ENCODE measurements at places on chromosomes 1 and 21. TPM values are rescaled to one million over a fixed set of nuclear protein-coding genes. Genes with fewer than 3 reads are reported as not detected.

The SPATA46 gene
- total RNA-seq: not detected

The LENEP gene
- not detected for total RNA-seq

The SELP gene
- total RNA-seq: 28.0 TPM

The PLCH2 gene
- total RNA-seq: 3.0 TPM

The FAM229A gene
- not detected for total RNA-seq

The PRKAA2 gene
- 10.0 TPM for total RNA-seq

The KDF1 gene
- total RNA-seq: not detected

The AK5 gene
- not detected for total RNA-seq

- H3K4me1 ChIP-seq: no peaks in the 10 kb centered on the region
- no peak overlapping the region for H3K4me3 ChIP-seq
- no peak for DNase-seq
- no peaks in the 10 kb centered on the region for H3K27me3 ChIP-seq
- H3K27ac ChIP-seq: no peak overlapping the region
Measured at GRCh38 chr1:232204269-232204668, 425.7 kb downstream of the SIPA1L2 start.

- H3K4me3 ChIP-seq: no peak overlapping the region
- no peaks in the 10 kb centered on the region for H3K27me3 ChIP-seq
- H3K36me3 ChIP-seq: no peaks in the 10 kb centered on the region
- H3K4me1 ChIP-seq: no peaks in the 10 kb centered on the region
- no peak overlapping the region for H3K27ac ChIP-seq
Measured at GRCh38 chr21:37899146-37899545, 17.1 kb downstream of the KCNJ6 start.

DNA sequence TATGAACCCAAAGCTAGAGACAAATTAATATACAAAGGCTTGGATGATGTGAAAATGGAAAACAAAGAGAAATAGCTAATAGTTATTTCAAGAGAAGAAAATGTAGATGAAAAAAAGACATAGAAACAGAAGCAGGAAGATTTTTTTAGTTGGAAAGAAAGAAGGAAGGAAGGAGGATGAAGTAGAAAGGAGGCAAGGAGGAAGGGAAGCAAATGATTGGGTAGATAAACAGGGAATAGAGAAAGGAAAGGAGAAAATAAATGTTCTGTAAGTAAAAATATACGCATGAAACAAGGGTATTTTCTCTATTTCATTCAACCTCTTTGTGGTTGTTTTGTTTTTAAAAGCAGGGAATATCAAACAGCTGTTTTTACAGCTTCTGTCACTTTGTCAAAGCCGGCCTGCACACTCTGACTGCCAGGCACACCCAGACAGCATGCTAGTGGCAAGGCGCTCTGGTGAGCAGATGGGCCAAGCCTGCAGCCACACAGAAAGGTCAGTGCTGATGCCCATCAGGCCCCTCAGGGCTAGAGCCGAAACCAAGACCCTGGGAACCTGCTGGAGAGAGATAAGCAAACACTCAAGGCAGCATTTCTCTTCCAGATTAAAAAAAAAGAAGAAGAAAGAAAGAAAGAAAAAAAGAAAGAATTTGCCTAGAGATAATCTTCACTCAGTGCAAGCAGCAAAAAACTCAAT, 72.9 kb upstream of the CTTNBP2NL start:
- no peak overlapping the region for H3K4me3 ChIP-seq
- no peaks in the 10 kb centered on the region for H3K36me3 ChIP-seq
- H3K4me1 ChIP-seq: no peaks in the 10 kb centered on the region
- no peak overlapping the region for H3K27ac ChIP-seq
- H3K27me3 ChIP-seq: no peaks in the 10 kb centered on the region
- DNase-seq: no peak

DNA sequence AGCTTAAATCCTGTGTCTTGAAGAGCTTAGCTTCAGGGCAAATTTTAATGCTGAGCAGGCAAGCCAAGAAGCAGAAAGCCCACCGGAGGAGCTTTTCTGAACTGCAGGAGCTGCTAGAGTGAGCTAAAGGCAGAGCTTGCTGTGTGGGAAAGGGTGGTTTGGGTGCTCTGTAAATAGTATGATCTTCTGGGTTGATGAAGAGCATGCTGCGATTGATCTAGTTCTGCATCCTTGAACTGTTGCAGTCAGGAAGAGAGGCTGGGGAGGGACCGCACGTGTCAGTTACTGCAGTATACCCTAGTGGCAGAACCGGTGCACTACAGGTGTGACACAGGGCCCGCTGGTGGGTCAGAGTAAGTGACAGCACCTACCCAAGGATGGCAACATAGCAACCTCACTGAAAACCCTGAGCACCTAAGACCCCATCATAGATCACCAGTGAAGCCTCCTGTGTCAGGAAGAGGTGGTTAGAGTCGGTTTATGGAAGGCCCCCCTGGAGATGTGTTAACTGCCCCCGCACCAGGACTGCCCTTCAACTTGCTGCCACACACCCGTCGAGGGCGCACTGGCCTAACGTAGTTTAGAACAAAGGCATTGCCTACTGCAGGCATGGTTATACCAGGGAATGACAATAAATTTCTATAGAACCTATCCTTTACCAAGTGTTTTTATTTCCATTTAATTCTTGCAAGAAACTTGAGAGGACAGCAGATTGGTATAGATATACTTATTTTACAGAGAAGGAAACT, 146.0 kb upstream of the KIAA0040 start:
- DNase-seq: no peak
- H3K4me3 ChIP-seq: no peak overlapping the region
- H3K4me1 ChIP-seq: no peaks in the 10 kb centered on the region
- H3K36me3 ChIP-seq: no peaks in the 10 kb centered on the region
- H3K27ac ChIP-seq: no peak overlapping the region

- no peaks in the 10 kb centered on the region for H3K27me3 ChIP-seq
- DNase-seq: peak; percentile 78
Measured at GRCh38 chr1:55694310-55694801, 479.2 kb upstream of the USP24 start.

- no peak overlapping the region for H3K4me3 ChIP-seq
- H3K27ac ChIP-seq: no peak overlapping the region
- no peak for DNase-seq
- H3K27me3 ChIP-seq: no peaks in the 10 kb centered on the region
- no peaks in the 10 kb centered on the region for H3K4me1 ChIP-seq
Measured at GRCh38 chr1:231919886-231920285, 293.3 kb downstream of the DISC1 start.

- H3K36me3 ChIP-seq: no peaks in the 10 kb centered on the region
- H3K4me3 ChIP-seq: no peak overlapping the region
- no peaks in the 10 kb centered on the region for H3K4me1 ChIP-seq
- no peak for DNase-seq
Measured at GRCh38 chr1:64581135-64581842, 111.4 kb downstream of the CACHD1 start.

- no peaks in the 10 kb centered on the region for H3K27me3 ChIP-seq
- peak overlapping the region; percentile 98 for H3K27ac ChIP-seq
- H3K4me1 ChIP-seq: peaks cover 9% of the 10 kb centered on the region
Measured at GRCh38 chr1:147542569-147542897, 1.2 kb downstream of the BCL9 start.

DNA sequence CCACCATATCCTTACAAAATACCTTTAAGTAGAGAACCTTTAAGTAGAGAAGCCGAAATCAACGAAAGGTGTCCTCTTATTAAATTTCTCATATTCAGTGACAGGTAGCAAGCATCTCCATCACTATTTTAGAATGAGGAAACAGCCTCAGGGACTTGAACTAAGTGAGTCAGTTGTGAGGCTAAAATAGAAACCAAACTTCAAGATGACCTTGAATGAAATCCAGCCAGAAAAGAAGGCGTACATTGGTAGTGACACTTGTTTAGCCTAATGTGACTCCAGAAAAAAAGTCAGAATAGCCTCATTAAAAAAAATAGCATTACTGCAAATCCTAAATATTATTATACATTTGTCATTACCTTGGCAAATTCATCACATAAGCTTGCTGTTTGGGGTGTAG, 20.1 kb downstream of the RGS8 start:
- no peaks in the 10 kb centered on the region for H3K4me1 ChIP-seq
- H3K27ac ChIP-seq: no peak overlapping the region
- no peak overlapping the region for H3K4me3 ChIP-seq
- no peaks in the 10 kb centered on the region for H3K36me3 ChIP-seq
- DNase-seq: no peak
- no peaks in the 10 kb centered on the region for H3K27me3 ChIP-seq

- H3K27me3 ChIP-seq: no peaks in the 10 kb centered on the region
- no peak for DNase-seq
- H3K36me3 ChIP-seq: no peaks in the 10 kb centered on the region
- H3K27ac ChIP-seq: no peak overlapping the region
- H3K4me1 ChIP-seq: no peaks in the 10 kb centered on the region
- H3K4me3 ChIP-seq: no peak overlapping the region
Measured at GRCh38 chr21:31201144-31201543, 142.9 kb downstream of the TIAM1 start.

GRCh38 chr1:168513656-168514404, 30.0 kb downstream of the XCL2 start:
- no peaks in the 10 kb centered on the region for H3K27me3 ChIP-seq
- DNase-seq: peak; percentile 19
- no peaks in the 10 kb centered on the region for H3K4me1 ChIP-seq
- H3K36me3 ChIP-seq: no peaks in the 10 kb centered on the region
- H3K27ac ChIP-seq: peak overlapping the region; percentile 35
- H3K4me3 ChIP-seq: no peak overlapping the region

DNA sequence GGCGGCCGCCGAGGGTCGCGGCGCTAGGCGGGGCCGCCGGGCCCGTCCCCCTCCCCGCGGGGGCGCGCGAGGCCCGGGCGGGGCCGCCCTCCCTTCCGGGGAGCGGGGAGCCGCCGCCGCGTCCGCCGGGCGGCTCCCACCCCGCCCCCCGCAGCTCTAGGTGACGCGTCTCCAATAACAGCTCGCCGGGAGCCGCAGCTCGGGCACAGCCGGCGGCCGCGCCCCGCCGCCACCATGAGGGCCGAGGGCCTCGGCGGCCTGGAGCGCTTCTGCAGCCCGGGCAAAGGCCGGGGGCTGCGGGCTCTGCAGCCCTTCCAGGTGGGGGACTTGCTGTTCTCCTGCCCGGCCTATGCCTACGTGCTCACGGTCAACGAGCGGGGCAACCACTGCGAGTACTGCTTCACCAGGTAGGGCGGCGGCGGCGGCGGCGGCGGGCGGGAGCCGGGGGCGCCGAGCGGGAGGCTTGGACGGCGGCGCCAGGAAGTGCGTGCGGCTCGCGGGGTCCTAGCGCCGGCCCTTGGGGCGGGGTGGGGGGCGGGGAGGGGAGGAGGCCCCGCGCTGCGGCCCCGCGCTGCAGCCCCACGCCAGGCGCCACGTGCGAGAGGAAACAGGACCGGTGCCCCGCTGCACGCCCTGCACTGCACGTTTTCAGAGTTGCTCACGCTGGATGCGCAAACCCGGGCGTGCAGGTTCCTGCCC, at the start of gene SMYD2:
Gene SMYD2 (plus strand): TSS at position 139 of the 699 bp plus-strand sequence. CDS start 96 bp downstream, at position 235.
- peak within 1 kb of the TSS; percentile 91 for H3K4me3 ChIP-seq
- H3K27ac ChIP-seq: peak within 1 kb of the TSS; percentile 79
- H3K36me3 ChIP-seq: no peaks in the 10 kb centered on the region
- DNase-seq: peak; percentile 57

DNA sequence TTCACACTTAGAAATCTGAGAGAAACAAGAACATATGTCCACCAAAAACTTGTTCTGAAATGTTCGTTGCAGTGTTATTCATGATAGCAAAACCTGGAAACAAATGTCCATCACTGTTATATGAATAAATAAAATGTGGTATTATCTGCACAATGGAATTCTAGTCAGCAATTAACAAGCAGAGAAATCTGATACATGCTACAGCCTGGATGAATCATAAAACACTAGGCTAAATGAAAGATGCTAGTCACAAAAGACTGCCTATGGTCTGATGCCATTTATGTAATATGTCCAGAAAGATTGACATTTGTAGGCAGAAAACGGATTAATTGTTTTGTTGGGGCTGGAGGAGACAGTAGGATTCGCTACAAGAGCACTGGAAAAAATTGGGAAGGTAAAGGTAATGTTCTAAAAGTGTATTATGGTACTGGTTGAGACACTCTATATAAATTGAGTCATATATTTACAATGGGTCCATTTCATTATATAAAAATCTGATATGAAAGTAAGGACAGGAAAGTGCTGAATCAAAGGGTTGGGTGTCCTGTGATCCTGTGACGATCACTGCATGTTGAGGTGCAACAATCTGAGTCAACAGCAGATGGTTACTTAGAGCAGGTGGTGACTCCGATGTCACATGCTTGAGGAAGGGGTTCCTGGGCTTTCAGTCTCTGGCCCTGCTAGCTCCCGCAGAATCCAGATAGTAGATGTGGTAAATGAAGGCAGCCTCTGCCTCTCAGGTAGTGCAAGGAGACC, 102.1 kb upstream of the NBPF4 start:
- H3K4me3 ChIP-seq: no peak overlapping the region
- no peaks in the 10 kb centered on the region for H3K36me3 ChIP-seq
- no peaks in the 10 kb centered on the region for H3K27me3 ChIP-seq

GRCh38 chr1:189431447-189431846, 1046.2 kb downstream of the BRINP3 start:
- H3K27ac ChIP-seq: no peak overlapping the region
- H3K4me1 ChIP-seq: no peaks in the 10 kb centered on the region
- H3K4me3 ChIP-seq: no peak overlapping the region
- no peaks in the 10 kb centered on the region for H3K27me3 ChIP-seq
